ENCODE measurements at places on chromosomes 5 and 9.

- no peak for DNase-seq
Measured at GRCh38 chr5:85813146-85813545, 804.6 kb upstream of the COX7C start.

- DNase-seq: no peak
Measured at GRCh38 chr5:54874337-54875021, 110.9 kb downstream of the ESM1 start.

GRCh38 chr9:129894120-129894823 lies 59.0 kb downstream of the USP20 start:
- DNase-seq: no peak

DNA sequence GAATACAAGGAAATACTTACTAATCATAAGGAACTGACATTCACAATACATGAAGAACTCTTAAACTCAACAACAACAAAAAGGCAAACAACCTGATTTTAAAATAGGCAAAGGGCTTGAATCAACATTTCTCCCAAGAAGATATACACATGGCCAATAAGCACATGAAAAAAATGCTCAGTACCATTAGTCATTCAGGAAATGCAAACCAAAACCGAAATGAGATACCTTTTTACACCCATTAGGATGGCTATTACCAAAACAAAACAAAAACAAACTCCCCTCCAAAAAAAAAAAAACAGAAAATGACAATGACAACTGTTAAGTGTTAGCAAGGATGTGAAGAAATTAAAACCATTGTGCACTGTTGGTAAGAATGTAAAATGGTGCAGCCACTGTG lies 104.1 kb upstream of the ZNF462 start:
- no peak for DNase-seq

Measured in activated naive CD8-positive, alpha-beta T cell treated with anti-CD3 and anti-CD28 coated beads, Interleukin-2, amount 10 ng/mL, durations not matched to agents 7 days and 5 days (primary cell).